ENCODE measurements at places on chromosomes 16 and 17.

GRCh38 chr16:65124596-65124995 lies 2.7 kb upstream of the CDH11 start:
- no peak for DNase-seq

- peak; percentile 52 for DNase-seq
Observed at GRCh38 chr17:6913608-6914443, 82.0 kb upstream of the ALOX12 start.

DNA sequence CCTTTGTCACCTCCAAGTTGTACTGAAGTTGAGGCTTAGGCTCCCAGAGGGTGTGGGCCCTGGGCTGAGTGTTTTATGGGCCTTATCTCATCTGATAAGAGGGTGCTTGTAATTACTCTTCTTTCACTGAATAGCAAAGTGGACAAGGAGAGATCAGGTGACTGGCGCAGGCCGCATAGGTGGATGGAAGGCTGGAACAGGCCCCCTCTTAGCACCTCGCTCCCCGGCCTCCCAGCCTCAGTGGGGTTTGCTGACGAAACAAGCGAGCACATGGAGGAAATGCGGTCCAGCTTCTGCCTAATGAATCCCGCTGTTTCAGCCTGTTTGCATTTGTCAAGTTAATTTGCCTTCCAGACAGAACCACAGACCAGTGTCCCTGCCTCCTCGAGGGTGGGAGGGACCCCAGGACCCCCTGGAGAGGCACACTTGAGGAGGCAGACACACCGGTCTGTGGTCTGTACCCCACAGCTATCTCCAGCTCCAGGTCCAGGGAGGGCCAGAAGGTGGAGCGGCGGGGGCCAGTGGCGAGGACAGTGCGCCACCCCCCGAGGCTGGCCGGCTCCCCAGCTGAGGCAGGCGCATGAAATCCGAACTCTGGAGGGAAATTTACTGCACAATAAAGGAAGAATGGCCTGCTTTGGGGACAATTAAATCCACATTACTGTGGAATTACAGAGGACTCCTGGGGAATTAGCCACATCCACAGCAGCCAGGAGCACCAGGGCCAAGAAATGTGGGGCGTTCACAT lies 123.4 kb downstream of the NTN1 start:
- no peak for DNase-seq

GRCh38 chr17:43366891-43367736 lies 31.7 kb upstream of the ARL4D start:
- DNase-seq, result no peak

- DNase-seq, result no peak
Observed at GRCh38 chr17:75398279-75398678, 7.2 kb downstream of the GRB2 start.

GRCh38 chr17:48746916-48747444 lies 18.4 kb upstream of the HOXB13 start:
- no peak for DNase-seq

GRCh38 chr17:48738803-48739526 lies 10.4 kb upstream of the HOXB13 start:
- no peak for DNase-seq

DNA sequence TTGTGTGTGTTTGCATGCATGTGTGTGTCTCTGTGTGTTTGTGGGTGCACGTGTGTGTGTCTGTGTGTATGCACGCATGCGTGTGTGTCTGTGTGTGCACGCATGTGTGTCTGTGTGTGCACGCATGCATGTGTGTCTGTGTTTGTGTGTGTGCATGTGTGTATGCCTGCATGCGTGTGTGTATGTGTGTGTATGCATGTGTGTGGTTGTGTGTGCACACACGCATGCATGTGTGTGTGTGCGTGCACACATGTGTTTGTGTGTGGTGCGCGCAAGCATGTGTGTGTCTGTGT lies 239.9 kb upstream of the TNRC6C start:
- no peak for DNase-seq

GRCh38 chr17:34680151-34680550 lies 100.8 kb downstream of the TMEM132E start:
- no peak for DNase-seq

DNA sequence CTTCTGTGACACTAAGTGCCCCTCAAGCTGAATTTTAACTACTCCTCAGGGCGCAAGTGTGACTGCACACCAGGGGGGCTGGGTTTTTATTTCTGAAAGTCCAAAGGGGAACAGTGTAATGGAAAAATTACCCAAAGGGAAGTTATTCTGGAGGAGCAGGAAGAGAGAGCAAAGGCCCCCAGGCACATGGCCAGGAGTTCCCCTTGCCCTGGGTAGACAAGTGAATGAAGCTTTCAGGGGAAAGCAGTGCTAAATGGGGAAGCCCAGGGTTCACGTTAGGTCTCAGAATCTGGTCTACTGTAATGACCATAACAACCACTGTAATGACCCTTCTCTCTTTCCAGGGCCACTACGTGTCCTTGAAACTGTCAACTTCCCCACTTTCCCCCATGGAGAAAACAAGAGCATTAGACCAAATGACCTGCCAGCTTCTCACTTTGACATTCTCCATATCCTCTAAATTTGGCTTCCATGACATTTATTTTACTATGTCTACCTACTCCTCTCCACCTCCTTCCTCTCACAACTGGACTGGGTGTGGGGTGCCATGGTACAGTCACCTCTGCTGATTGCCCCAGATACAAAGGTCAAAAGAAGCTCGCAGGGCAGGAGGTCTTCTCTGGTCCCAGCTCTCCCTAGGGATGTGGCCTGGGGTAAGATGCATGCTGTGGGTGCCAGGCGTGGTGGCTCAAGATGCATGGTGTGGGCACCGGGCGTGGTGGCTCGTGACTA lies 34.1 kb upstream of the MMP2 start:
- no peak for DNase-seq

DNA sequence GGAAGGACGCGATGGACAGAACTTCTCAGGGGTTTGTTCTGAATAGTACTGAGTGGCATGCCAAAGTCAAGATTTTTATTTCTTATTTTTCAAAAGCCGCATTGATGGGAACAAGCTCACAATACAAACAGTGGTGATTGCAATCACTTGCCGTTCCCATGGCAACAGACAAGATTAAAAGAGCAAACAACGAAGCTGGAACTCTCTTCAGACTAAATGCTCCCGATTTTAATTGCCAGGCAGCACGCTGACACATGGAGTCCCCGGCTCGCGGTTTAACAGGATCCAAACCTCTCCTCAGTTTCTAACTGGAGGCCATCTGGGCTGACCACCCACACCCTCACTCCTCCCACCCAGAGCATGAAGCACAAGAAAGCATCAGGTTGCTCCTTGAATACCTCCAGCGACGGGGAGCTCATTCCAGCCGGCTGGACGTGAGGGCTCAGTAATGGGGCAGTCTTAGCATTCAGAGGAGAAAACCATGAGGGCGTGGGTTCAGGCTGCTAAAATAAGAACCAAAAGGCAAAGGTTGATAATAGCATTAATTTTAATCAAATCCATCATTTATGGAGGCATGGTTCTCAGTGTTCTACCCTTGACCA lies 41.5 kb downstream of the AIPL1 start:
- DNase-seq, result no peak

GRCh38 chr17:11506635-11507034 lies 91.6 kb upstream of the DNAH9 start:
- no peak for DNase-seq

DNA sequence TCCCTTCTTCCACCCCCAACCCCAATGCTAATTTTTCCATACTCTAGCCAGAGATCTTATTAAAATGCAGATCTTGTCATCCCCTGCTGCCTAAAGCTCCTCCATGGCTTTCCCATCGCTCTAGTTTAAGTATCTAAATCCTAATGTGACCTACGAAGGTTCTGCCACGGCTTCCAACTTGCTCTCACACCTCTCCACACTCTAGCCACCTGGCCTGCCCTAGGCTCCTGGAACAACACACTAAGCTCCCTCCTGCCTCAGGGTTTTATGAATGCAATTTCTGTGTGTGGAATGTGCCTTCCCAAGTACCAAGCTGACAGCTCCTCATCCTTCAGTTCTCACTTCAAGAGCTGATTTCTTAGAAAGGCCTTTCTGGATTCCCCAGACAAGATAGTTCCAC lies 16.6 kb downstream of the NXPH3 start:
- no peak for DNase-seq

Measured in stimulated activated CD8-positive, alpha-beta memory T cell treated with anti-CD3 and anti-CD28 coated beads, Interleukin-2, amount 100 ng/mL, for 1 hour (primary cell).